ENCODE measurements at places on chromosomes 1 and 21.
A peak's percentile ranks its signal among the peaks of the same experiment; 100 is the strongest.

DNA sequence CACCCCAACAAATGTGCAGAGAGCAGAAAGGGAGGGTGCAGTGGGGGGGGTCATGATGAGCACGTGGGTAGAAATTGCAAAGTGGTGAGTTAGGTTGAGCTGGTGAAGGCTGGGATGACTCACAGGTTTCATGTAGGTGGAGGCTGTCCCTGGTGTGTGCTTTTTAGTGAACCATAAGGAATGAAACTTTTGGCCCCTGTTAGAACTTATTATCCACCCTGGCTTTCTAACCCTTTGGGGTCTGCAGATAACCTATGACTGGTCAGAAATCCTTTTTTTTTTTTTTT is 46.9 kb downstream of the DOP1B start:
- DNase-seq, result no peak

GRCh38 chr1:48205522-48205921 is 17.0 kb upstream of the SLC5A9 start:
- DNase-seq, result no peak

GRCh38 chr1:13628711-13629110 is 45.1 kb downstream of the PDPN start:
- DNase-seq, result peak; percentile 16

- no peak for DNase-seq
Observed at GRCh38 chr1:223733898-223734852, 21.8 kb downstream of the CAPN2 start.

DNA sequence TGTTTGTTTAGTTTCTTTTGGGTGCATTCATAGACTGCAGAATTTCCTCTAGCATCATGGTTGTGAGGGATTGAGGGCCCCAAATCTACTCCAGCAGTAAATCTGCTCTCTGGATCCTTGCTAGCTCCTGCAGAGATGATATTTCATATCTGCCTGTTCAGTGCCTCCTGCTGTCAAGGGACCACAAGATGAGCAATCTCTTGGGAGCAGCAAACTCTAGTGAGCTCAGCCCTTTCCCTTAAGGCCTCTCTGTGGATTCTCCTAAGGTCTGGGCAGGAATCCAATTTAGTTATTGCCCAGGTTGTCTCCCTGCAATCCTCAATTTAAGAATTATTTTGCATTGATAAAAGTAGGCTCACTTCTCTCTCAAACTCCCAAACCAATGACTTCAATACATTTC is 76.9 kb downstream of the RGS18 start:
- no peak for DNase-seq

- DNase-seq, result no peak
Observed at GRCh38 chr1:79982211-79982610, 975.7 kb upstream of the ADGRL4 start.

DNA sequence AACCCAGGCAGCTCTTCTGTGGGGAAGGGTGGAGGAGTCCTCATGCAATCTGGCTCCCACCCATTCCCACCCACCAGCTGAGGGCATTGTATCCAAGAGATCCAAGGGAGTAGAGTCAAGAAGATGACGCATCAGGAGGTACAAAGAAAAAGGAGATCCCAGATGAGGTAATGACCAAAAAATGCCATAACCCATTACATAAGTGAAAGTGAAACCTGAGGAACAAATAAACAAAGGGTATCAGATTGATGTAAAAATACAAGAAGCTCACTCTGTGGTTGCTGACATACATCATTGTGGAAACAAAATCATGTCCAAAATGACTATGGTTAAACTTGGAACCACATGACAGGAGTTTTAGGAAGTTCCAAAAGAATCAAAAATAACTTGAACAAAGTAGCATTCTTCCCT is 42.5 kb downstream of the CCN1 start:
- DNase-seq, result no peak

GRCh38 chr1:89633248-89633799 is 404 bp downstream of the LRRC8C start:
- DNase-seq, result peak; percentile 53

- DNase-seq, result no peak
Observed at GRCh38 chr1:5982868-5983267, 9.4 kb downstream of the NPHP4 start.

GRCh38 chr1:231045286-231045685 is 5.2 kb upstream of the FAM89A start:
- DNase-seq, result no peak

GRCh38 chr1:207454046-207454964 is at the start of gene CR2:
Gene CR2 (plus strand): TSS chr1:207454328. CDS start chr1:207454419, 91 bp downstream.
- peak; percentile 77 for DNase-seq

DNA sequence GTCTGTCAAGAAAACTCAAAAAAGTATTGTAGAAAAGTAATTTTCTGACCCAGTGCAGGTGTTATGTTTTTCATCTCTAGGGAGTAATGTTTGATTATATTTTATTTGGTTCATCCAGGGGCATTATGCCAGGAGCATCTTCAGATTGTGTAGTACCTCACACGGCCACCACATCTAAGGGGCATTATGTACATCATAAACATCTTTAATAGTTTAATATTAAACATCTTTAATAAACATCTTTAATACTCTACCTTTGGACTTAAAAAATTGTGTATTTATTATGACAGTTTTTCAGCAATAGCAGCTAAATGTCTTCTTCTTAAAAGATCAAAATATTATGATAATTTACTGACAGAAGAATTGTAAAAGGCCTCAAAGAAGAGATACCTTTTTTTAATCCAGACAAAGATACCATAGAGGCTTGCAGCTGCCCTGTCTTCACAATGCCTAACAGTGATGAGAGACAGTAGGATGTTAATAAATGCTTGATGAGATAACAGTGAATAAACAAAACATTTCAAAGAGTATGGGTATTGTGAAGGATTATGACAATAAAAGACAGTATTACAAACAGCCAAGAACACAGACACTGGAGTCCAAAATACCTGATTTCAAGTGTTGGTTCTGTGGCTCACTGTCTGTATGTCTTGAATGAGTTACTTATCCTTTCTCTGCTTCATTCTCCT is 240.9 kb upstream of the ADGRL2 start:
- DNase-seq, result no peak

- DNase-seq, result peak; percentile 42
Observed at GRCh38 chr1:203287109-203287893, 18.0 kb upstream of the BTG2 start.
